AG04449 (cell line): ENCODE measurements at places on chromosomes 11 and 22.

- DNase-seq, result no peak
Measured at GRCh38 chr11:1668911-1669473, 28.0 kb upstream of the KRTAP5-6 start.

GRCh38 chr11:64251016-64251752, at the start of gene PLCB3:
TSS of gene PLCB3 (plus strand) at chr11:64251530. CDS start at chr11:64251650, 120 bp downstream.
- DNase-seq, result no peak

- DNase-seq, result no peak
Measured at GRCh38 chr11:66218846-66219620, 49.4 kb upstream of the RAB1B start.

DNA sequence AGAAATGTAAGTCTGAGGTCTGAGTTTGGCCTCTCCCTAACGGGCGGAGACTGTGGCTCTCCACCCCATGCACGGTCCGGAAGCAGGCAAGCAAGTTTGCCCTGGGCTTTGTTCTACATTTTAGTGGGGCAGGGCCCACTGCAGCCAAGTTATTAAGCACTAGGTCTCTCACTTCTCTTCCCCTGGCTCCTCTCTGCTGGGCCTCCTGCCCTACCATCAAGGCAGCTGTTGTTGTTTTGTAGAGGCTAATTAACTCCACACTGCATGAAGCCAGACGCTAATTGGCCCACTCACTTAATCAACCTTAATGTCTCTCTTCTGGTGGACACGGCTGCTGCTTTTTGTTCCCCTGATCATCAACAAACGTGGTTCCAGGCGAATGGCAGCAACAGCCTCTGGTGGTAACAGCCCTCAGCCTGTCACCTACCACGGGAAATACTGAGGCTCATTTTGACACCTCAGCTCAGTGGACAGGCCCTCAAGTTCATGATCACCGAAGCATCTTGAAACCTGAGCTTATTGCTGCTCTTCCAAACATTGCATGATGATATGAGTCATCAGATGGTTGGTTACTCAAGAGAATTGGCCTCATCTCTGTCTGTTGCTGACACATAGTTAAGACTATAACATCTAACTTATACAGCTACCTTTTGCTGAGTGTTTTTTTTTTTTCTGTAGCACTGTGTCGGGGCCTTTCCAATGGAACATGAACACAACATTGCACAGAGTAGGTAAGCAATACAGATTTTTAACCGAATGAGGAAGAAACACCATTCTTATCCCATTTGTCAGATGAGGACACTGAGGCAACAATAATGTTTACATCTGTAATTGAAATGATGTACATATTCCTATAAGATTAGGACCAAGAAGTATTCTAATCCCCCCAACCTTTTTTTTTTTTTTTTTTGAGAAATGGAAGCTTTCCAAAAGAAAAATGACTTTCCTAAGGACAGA, 20.8 kb upstream of the LMO2 start:
- peak; percentile 61 for DNase-seq

GRCh38 chr11:70546191-70546940, 148.0 kb downstream of the CTTN start:
- DNase-seq, result no peak

GRCh38 chr11:17697175-17697949, 22.0 kb upstream of the MYOD1 start:
- no peak for DNase-seq

DNA sequence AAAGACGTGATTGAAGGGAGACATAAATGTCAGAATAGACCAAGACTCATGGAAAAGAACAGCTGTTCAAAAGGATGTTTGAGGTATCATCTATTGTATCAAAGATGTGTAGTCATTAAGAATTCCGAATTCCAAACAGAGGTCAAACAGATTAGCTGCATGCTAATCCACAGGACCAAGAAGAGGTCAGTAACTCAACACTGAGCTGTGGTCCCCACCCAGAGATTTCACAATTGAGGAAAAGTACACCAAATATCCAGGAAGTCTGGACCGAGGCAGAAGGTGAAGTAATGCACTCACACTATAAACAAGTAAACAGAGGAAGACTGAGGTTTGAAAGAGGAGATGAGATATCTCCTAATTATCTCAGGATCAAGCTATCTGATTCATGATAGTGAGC, 29.6 kb upstream of the OR5P2 start:
- DNase-seq, result no peak

DNA sequence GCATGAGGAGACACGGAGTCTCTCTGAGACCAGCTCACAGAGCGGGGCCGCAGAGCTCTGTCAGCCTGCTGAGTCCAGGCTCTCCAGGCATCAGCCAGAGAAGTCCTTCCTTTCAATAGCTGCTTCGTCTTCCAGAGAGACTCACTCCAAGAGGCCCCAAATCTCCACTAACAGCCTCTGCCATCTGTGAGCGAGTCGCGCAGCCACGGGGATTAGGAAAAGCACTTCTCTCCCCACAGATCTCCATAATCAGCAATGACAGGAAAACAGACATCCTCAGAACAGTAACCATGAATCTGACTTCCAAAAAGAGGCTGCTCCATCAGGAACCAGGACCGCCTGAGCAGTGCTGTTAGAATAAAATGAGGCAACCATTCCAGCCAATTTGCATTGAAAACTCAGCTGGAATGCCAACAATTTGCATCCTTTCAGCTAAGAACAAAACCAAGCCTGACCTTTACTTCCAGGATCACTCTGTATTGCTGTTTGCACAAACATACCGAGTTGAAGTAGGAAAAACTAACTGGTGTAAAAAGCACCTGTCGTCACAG, 65.4 kb downstream of the SMCO4 start:
- DNase-seq, result no peak

DNA sequence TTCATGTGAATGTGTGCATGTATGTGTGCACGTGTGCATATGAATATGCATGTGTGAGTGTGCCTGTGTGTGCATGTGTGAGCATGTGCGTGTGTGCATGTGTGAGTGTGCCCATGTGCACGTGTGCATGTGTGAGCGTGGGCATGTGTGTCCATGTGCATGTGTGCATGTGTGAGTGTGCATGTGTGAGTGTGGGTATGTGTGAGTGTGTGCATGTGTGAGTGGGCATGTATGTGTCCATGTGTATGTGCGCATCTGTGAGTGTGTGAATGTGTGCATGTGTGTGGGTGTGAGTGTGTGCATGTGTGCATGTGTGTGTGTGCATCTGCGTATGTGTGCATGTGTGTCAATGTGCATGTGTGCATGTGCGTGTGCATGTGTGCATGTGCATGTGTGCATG, 94.7 kb downstream of the ST3GAL4 start:
- DNase-seq, result no peak
